ENCODE measurements at places on chromosomes 3 and 15.

DNA sequence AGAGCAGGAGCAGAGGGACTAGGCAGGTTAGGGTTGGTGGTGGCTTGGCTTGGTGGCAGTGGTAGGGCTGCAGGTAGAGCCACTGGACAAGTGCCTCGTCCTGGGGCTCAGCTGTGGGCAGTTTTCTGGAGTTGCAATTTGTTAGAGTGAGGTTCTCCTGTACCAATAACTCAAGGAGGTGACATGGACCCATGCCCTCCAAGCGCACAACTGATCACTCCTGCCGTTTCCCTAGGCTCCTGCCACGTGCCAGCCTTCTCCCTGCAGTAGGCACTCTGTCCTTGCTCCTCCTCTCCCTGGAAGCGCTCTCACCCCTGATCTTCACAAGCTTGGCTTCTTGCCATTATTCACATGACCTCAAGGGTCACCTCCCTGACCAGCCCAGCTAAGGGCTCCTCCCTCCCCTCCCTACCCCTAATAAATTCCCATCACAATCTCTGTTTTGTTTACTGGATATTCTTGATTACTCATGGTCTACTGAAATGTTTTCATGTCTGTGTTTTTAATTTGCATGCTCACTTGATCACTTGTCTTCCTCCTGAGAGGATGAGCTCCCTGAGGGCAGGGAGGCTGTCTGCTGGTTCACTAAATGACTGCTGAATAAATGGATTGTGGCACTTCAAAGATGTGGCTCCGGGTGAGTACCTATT, 3.3 kb downstream of the WNT7A start:
- DNase-seq: no peak

DNA sequence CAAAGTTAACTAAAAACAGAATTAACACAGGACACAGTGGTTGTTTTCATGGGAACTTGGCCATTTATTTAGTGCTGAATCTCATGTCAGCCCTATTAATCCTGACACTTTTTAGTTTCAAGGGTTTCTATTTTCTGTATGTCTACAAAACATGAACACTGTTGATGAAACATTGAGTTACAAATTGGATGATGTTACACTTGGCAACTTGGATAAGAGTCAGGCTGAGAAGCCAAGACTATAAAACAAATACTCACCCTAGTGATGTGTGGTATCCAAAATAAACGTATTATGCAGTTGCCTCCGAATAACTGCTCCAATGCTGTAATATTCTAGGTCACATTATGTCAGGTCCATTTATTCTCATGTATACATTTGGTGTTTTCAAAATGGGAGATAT, 349.6 kb downstream of the ZIC1 start:
- DNase-seq: no peak

- no peak for DNase-seq
These were observed 41.4 kb downstream of the SACM1L start for GRCh38 chr3:45730409-45731154.

GRCh38 chr3:119662604-119663373, 2.4 kb upstream of the POPDC2 start:
- DNase-seq: no peak

DNA sequence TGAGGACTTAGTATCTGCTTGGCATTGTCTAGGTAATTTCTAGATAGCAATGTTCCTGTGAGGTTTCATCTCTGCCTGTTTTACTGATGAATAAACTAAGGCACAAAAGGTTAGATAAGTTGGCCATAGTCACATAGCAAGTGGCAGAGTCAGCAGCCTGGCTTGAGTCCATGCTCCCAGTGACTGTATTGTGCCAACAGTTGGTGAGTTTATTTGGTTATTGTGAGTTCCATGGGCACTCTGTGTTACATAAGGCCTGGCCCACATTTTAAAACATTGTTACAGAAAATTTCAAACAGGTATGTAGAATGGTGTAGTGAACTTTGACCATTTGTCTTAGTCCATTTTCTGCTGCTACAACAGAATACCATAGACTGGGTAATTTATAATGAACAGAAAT, 15.2 kb downstream of the MCM2 start:
- DNase-seq: no peak

- no peak for DNase-seq
These were observed 156.6 kb downstream of the SMAD6 start for GRCh38 chr15:66858423-66859207.

- no peak for DNase-seq
These were observed 23.9 kb upstream of the TRA2B start for GRCh38 chr3:185961675-185962232.

DNA sequence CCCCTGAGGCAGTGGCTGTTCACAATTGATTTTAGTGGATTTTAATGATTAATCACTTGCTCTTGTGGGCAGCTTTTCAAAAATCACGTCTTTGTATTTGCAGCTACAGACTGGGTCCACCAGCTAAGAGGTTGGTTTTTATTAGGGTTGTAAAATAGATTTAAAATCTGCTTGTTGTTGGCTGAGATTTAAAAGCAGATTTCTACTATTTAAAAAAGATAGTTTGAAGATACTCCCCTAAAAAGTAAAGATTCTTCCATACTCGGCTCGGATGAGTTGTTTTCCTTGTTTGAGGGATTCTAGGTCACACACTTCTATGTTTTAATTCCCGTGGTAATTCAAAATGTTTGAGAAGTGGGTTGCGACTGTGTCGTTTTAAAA, 1.7 kb downstream of the KLHL24 start:
- DNase-seq: no peak

DNA sequence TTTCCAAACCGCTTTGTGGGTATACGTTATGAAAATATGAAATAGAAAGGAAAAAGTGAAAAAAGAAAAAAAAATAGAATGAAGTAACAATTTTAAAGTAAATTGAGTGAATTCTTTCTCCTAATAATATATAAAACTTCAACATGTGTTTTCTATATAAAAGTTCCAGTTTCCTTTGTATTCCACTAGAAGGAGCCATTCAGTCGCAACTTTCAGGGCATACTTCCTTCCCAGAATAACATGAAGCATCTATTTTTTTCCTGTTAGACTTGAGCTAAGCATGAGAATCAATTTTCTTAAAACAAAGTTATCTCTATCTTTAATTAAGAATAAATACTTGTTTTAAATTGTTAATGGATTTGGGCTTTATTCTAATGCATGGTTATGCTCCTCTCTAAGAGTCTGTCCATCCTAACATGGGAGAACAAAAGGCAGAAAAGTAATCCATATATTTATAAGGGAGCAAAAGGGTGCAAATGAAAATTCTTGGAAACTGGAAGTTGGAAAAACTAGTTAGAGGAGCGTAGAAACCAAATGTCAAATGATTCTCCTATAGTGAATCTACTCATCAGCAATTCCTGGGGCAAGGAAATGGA, 16.0 kb upstream of the VGLL3 start:
- DNase-seq: no peak

DNA sequence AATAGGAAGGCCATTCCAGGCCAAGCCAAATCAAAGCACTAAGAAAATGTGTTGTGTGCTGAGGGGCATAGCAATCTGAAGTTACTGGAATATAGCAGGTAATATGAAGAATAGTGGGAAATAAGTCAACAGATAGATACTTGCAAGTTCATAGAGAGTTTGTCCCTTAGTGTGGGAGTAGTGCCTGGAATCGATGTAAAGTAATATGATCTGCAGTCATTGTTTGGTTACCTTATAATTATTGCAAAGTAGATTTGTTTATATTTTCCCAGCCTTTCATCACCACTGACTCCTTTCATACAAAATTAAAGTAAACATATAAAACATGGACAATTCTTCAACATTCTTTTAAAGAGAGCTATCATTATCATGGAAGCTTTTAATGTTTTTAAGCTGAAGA, 420.9 kb upstream of the NECTIN3 start:
- no peak for DNase-seq

GRCh38 chr3:27596334-27596841, 112.2 kb upstream of the SLC4A7 start:
- DNase-seq: no peak

DNA sequence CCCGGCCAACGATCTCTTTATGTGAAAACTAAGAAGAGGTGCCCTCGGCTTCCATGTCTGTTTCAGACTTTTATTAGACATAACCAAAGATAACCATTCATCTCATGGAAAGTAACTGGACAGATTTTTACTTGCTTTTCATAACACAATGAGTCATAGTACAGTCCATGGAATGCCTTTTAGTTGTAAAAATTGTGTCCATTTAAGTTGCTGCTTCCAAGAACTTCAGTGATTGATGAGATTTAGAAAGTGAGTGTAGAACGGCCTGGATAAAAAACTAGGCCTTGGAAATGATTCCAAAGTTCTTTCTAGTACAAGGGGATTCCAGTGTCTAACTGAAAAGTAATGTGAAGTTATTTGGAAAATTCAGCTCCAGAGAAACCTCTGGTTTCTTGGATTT, 10.8 kb downstream of the EIF2AK4 start:
- no peak for DNase-seq

DNA sequence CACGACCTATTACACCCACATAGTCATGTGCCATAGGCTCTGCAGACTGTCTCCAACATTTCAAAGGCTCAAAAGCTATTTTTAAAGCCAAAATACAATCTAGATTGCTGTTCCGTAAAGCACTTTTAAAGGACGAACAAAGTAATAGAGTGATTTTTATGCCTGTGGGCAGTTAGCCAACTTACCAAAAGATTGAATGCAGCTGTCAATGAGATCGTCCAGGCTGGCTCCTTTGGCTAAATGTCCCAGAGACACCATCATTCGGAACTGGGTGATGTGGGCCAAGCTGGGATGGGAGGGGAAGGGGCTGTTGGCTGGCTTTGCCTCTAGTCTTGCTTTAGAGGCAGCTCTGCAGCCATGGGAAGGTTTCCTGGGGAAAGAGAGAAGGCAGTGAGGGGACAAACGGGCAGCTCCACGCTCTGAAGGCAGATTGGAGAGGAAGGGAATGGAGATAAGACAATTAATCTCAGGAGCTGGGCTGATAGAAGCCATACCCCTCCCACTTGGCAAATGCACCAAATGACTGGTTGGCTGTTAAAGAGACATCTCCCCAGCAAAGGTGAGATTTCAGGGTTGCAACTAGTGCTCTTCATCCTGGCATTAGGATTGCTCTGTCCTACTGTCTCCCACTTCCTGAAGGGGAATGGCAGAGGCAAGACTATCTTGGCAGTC, 4.8 kb downstream of the RASGRP1 start:
- DNase-seq: no peak

GRCh38 chr3:119810018-119810435, 28.1 kb downstream of the NR1I2 start:
- DNase-seq: no peak

- no peak for DNase-seq
These were observed 187.8 kb downstream of the UBE3A start for GRCh38 chr15:25250906-25251622.

DNA sequence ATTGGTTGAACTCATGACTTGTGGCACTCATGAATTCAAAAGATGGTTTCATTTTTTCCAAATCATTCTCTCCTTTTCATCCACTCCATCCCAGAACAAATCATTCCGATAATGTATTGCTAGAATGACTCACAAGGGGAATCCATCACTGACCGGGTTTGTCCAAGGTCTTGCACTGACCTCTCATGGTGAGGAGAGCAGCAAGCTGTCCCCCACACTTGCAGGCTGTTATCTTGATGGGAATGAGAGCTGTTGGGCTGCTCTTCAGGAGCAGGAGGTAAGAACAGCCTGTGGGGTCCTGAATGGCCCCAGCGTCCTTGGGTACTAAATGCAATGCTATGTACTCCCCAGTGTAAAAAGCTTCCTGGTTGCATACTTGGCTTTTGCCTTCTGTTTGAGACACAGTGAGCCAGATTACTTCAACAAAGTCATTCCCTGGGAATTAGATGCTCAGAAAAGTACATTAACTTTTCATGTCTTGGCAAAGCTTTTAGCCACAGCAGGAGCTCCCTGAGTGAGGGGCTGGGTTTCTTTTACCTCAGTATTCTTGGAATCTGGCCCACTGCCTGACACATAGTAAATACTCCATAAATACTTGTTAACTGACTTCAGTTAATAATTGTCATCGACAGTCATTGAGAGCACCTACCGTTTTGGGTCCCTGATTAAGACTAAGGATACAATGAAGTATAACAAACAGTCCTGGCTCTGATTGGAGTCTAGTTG, 24.1 kb downstream of the CCNL1 start:
- DNase-seq: no peak

DNA sequence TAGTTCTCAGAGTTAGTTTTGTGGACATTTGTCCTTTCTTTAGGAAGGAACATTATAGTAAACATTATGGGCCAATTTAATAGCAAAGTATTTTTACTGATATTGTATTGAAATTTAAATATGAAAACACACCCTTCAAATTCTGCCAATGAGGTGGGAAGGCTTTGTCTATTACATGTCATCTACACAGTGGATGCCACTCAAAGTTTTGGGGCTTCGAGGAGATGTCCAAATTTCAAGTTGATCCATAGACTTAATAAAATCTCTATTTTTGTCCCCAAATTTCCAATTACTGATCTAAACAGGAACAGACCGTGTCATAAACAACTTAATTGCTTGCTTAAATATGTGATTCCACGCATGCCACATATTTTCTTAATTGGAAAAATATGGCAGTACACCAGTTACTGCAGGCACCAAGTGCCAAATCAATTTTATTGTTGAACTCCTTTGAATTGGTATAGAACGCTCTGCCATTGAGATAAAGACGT, 1.7 kb downstream of the SHOX2 start:
- no peak for DNase-seq

- no peak for DNase-seq
These were observed 163.6 kb downstream of the FAM43A start for GRCh38 chr3:194849166-194849875.

DNA sequence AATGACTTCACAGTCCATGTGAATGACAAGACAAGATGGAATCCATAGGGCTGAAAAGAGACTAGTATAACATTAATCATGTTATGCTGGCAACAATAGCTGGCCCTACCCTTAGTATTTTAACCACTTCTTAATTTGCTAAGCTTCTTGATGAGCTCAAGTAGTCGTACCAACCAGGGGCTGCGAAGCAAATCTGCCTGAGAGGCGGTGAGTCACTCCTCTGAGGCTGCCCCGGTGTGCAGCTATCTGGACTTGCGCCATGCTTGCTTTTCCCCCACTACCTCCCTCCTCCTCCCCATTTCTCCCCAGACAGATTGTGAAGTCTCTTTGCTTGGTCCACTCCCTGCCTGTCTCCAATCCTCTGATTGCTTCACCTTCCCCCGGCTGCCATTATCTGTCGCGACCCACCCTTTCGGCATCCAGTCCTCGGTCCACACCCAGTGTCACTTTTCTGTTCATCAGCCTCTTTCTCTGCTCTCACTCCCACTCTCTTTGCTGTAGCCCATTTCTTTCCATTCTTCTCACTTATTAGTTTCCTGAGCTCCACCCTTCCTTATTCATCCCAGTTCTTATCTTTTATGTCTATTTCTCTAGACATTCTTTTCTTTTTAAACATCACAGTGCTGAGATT, 42.7 kb downstream of the DUT start:
- DNase-seq: no peak

- DNase-seq: no peak
These were observed 6.1 kb upstream of the AP2M1 start for GRCh38 chr3:184168363-184169120.

DNA sequence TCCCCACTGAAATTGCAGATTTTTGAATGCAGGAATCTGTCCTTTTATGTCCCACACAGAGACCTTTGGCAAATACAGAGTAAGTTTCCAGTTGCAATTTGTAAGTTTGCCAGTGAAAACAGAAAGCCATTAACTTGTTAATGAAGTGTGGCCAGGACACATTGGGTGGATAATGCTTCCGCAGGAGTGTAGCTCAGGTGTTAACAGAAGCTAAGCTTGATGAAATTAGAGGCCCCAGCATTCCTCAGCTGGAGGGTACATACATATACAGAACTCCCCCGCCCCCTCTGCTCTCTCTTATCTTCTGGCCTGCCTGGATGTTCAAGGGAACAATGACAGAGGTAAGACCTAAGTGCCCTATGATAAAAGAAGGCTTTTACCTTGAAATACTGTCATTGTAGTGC, 8.1 kb upstream of the LRRC2 start:
- DNase-seq: no peak
